ENCODE measurements at places on chromosomes 5 and 9. TPM values are rescaled to one million over a fixed set of nuclear protein-coding genes. Genes with fewer than 3 reads are reported as not detected.

ACSL6 gene
- total RNA-seq: 26.3 TPM

PDE8B gene
- total RNA-seq: 0.15 TPM

PCDHGA6 gene
- 0.64 TPM for total RNA-seq

EGR1 gene
- total RNA-seq: 9.8 TPM

ADAMTS19 gene
- total RNA-seq: 0.18 TPM

SRA1 gene
- total RNA-seq: 27.5 TPM

Measured in T-cell (primary cell).